ENCODE measurements at places on chromosomes 13 and 19. TPM values are rescaled to one million over a fixed set of nuclear protein-coding genes. Genes with fewer than 3 reads are reported as not detected.

DNA sequence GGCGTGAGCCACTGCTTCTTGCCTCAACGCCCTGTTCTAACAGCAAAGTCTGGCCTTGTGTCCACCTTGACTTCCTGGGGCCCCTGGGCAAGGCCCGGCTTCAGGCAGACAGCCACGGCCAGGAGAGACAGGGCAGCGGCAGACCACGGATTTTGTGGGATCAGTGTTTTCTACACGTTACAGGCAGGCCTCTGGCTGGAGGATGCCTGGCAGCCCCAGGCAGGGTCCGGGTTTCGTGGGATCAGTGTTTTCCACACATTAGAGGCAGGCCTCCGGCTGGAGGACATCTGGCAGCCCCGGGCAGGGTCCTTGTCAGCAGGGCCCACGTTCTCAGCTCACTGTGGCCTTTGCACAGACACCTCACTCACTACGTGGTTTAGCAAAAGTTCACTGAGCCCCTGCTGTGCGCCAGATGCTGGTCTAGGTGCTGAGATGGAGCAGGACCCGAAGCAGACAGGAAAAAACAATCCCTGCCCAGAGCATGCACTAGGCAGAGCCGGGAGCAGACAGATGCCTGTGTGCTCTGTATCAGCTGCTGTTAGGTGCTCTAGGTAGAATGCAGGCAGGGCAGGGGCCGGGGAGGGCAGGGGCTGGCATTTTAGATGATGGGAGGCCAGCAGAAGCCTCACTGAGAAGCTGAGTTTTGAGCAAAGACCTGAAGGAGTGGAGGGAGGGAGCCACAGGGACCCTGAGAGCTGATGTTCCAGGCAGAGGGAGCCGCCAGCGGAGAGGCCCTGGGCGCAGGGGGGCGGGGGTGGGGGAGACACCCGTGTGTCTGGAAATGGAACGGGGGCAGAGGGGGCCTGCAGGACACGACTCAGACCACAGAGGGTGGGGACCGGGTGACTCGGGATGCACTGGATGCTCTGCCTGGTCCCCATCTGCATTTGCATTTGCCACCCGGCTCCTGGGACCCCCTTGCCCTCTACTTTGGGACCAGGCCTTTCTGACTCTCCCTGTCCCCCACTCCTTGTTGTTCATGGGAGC is 25.0 kb upstream of the NCCRP1 start:
- peaks cover 32% of the 10 kb centered on the region for H3K36me3 ChIP-seq
- no peak overlapping the region for H3K4me3 ChIP-seq
- peaks cover 12% of the 10 kb centered on the region for H3K4me1 ChIP-seq
- DNase-seq: no peak

GRCh38 chr13:22848539-22849052 is 332.2 kb upstream of the SGCG start:
- DNase-seq: no peak
- H3K27me3 ChIP-seq: no peaks in the 10 kb centered on the region
- no peak overlapping the region for H3K4me3 ChIP-seq

DNA sequence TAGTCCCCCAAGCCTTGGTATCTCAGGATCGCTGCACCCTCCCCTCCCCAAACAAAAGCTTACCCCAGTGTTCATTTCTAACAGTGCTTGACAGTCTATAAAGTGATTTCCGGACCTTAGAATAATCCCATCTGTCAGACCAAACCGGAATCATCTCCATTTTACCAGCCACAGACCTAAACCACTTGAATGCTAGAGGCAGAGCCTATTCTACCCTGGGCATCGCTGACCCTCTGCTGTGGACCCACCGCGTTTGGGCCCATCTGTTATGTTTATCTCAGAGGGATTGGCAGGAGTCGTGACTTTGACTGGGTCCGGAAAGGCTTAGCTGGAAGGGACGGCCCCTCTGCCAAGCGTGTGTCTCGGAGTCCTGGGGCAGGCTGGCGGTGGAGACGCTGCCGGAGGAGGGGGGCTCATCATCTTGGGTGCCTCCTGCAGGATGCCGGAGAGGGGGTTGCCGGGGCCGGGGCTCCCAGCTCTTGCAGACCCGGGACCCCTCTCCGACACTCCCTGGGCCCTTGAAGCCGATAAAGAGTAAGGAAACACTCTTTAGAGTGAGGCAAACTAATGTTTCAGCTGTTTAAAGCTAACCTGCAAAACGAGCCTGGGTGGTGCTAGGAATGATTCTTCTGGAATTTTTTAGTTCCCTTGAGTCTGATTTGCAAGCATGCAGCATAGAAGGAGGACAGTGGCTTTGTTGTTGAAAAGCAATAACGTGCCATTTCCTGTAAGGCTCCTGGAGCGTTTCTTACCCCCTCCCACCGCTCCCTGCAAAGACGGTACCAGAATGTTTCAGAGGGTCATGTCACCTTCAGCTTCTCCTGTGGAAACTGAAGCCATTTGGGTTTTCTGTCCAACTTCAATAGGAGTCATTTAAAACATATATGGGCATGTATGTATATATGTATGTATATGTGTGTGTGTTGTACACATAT is 1.3 kb downstream of the SLC25A42 start:
- peak overlapping the region; percentile 76 for H3K4me3 ChIP-seq
- no peaks in the 10 kb centered on the region for H3K27me3 ChIP-seq
- H3K27ac ChIP-seq: peak overlapping the region; percentile 82
- H3K4me1 ChIP-seq: no peaks in the 10 kb centered on the region
- DNase-seq: no peak

DNA sequence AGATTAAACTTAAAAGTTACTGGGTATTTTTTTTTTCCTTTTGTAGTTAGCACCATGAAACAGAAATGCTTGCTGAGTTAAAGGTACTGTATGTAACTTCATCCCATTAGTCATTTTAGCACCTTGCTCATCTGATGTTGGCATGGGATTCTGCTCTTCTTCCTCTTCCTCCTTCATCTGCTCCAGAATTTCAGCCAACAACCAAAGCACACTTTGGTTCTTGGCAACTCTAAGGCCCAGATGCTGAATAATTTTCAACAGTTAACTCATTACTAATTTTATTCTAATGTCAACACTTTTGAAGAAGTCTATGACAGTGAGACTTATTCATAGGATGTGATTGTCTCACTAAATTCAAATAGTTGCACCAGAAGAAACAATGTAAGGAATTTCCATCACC is 359.2 kb downstream of the KCTD12 start:
- H3K4me1 ChIP-seq: no peaks in the 10 kb centered on the region
- H3K36me3 ChIP-seq: no peaks in the 10 kb centered on the region
- H3K4me3 ChIP-seq: no peak overlapping the region
- H3K27ac ChIP-seq: no peak overlapping the region
- peaks cover 4% of the 10 kb centered on the region for H3K27me3 ChIP-seq

- no peaks in the 10 kb centered on the region for H3K27me3 ChIP-seq
- no peaks in the 10 kb centered on the region for H3K4me1 ChIP-seq
- DNase-seq: peak; percentile 16
Measured at GRCh38 chr13:93248627-93249047, 22.0 kb downstream of the GPC6 start.

GRCh38 chr19:6373813-6374108 is 1.2 kb downstream of the ALKBH7 start:
- no peaks in the 10 kb centered on the region for H3K36me3 ChIP-seq
- DNase-seq: no peak
- H3K4me3 ChIP-seq: peak overlapping the region; percentile 85
- no peaks in the 10 kb centered on the region for H3K27me3 ChIP-seq
- peaks cover 3% of the 10 kb centered on the region for H3K4me1 ChIP-seq
- peak overlapping the region; percentile 99 for H3K27ac ChIP-seq

GRCh38 chr13:45341034-45341798 is at the start of gene TPT1:
Gene TPT1, minus strand, starts transcription at chr13:45341183. Its CDS starts 114 bp downstream, at chr13:45341069.
- H3K27ac ChIP-seq: peak within 1 kb of the TSS; percentile 100
- H3K27me3 ChIP-seq: no peaks in the 10 kb centered on the region
- peak; percentile 98 for DNase-seq
- H3K4me3 ChIP-seq: peak within 1 kb of the TSS; percentile 96
- H3K36me3 ChIP-seq: peaks cover 4% of the 10 kb centered on the region

- H3K27me3 ChIP-seq: no peaks in the 10 kb centered on the region
- H3K4me3 ChIP-seq: no peak overlapping the region
- H3K27ac ChIP-seq: no peak overlapping the region
Measured at GRCh38 chr13:109323338-109323737, 463.0 kb downstream of the IRS2 start.

DNA sequence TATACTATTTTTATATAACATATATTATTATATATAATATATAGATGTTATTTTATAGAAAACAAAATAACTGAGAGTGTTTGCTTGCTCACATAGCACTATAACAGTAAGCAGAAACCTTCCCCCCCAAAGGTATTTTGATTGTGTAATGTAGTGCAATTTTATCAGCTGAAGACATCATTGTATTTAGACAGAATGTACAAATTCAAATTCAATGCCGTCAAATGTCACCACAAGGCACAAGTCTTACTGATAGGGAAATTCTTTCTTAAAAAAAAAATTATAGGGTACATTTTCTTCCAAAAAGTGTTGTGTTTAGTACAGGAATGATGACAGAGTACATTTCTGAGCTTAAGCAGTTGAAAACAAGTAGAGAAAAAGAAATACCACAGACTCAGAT is 1147.1 kb upstream of the SPRY2 start:
- no peaks in the 10 kb centered on the region for H3K36me3 ChIP-seq
- no peak for DNase-seq
- H3K4me3 ChIP-seq: no peak overlapping the region
- H3K4me1 ChIP-seq: no peaks in the 10 kb centered on the region
- H3K27me3 ChIP-seq: no peaks in the 10 kb centered on the region
- no peak overlapping the region for H3K27ac ChIP-seq

- no peaks in the 10 kb centered on the region for H3K36me3 ChIP-seq
- no peaks in the 10 kb centered on the region for H3K4me1 ChIP-seq
- DNase-seq: no peak
- H3K27me3 ChIP-seq: no peaks in the 10 kb centered on the region
Measured at GRCh38 chr13:45178349-45179162, 22.3 kb downstream of the KCTD4 start.

DNA sequence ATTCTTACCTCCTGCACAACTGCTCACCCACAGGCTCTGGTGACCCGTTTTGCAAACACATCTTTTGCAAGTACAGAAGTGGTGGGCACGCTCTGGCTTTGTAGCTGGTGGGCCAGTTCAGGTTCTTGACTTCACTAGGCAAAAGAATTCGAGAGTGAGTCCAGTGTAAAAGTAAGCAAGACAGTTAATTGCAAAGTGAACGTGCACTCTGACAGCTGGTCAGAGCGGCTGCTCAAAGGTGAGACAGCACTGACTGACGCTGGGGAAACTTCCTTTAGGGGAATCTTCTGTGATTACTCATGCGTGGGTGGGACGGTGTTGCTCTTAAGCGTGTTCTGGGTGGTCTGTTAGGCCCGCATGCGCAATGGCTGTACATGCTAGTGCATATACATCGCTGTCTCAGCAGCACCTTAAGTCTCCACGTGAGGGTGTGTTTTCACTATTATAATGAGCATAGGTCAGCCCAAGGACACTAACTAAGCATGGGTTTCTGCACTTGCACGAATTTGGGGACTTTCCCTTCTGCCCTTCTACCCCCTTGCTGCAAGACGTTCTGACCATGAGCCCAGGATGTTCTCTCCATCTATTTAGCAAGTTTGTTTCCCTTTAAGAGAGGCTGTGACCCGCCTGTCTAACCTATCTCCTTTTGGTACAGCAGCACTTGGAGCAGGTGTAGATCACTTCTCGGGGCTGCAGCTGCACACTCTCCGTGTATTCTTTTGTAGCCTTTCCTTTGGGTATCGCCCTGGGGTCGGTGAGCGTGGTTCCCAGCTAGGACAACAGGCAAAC is 30.2 kb upstream of the CD33 start:
- peaks cover 3% of the 10 kb centered on the region for H3K27me3 ChIP-seq
- H3K27ac ChIP-seq: no peak overlapping the region
- no peak overlapping the region for H3K4me3 ChIP-seq

- no peak overlapping the region for H3K4me3 ChIP-seq
- no peak for DNase-seq
- H3K27me3 ChIP-seq: no peaks in the 10 kb centered on the region
- peaks cover 5% of the 10 kb centered on the region for H3K4me1 ChIP-seq
- H3K36me3 ChIP-seq: no peaks in the 10 kb centered on the region
- H3K27ac ChIP-seq: no peak overlapping the region
Measured at GRCh38 chr13:97255515-97256021, 33.4 kb downstream of the MBNL2 start.

GRCh38 chr13:73542446-73542845 is 483.6 kb downstream of the KLF5 start:
- no peaks in the 10 kb centered on the region for H3K27me3 ChIP-seq
- H3K4me1 ChIP-seq: no peaks in the 10 kb centered on the region
- no peaks in the 10 kb centered on the region for H3K36me3 ChIP-seq
- H3K27ac ChIP-seq: no peak overlapping the region

GRCh38 chr13:111667757-111668156 is 347.3 kb downstream of the TEX29 start:
- no peak overlapping the region for H3K27ac ChIP-seq
- no peaks in the 10 kb centered on the region for H3K36me3 ChIP-seq
- DNase-seq: no peak
- H3K4me1 ChIP-seq: no peaks in the 10 kb centered on the region
- no peak overlapping the region for H3K4me3 ChIP-seq

The NOSIP gene
- 91.7 TPM for total RNA-seq

The DGKH gene
- 8.9 TPM for total RNA-seq

The SIGLEC12 gene
- 0.91 TPM for total RNA-seq

The NLRP7 gene
- not detected for total RNA-seq

The CGB7 gene
- total RNA-seq: 2.0 TPM

The HIF3A gene
- 42.8 TPM for total RNA-seq

The RGS9BP gene
- 0.82 TPM for total RNA-seq

The POU2F2 gene
- 17.4 TPM for total RNA-seq

The ZNF540 gene
- total RNA-seq: 3.1 TPM

The XPO4 gene
- 13.3 TPM for total RNA-seq

Measured in prostate gland (tissue), 2 donors.